ENCODE measurements at places on chromosomes 4 and X.

DNA sequence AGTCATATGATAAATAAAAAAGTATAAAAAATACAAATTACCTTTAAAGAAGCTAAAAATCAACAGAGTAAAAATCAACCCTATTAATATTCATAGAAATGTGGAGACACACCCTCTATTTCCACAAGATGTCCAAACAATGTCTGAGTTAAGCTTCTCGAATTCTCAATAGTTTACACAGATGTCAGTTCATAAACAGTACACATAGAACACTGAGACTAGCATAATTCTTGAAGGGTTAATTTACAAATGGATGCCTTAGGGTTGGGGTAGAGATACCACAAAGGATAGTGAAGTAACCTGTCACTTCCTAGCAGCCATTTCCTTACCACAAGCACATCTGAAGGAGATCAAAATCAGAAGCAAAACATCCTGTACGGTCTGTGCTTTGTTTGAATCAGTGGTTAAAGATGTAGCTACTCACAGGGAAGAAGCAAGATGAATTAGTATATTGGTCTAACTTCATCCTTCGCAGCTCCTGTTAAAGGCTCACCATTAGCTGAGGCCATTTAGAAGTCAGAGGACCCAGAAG, 2393.9 kb downstream of the ARAP2 start:
- DNase-seq: peak; percentile 15

GRCh38 chr4:1060121-1060520, 48.7 kb downstream of the FGFRL1 start:
- DNase-seq: no peak

GRCh38 chr4:57154926-57155325, 44.7 kb upstream of the IGFBP7 start:
- no peak for DNase-seq

DNA sequence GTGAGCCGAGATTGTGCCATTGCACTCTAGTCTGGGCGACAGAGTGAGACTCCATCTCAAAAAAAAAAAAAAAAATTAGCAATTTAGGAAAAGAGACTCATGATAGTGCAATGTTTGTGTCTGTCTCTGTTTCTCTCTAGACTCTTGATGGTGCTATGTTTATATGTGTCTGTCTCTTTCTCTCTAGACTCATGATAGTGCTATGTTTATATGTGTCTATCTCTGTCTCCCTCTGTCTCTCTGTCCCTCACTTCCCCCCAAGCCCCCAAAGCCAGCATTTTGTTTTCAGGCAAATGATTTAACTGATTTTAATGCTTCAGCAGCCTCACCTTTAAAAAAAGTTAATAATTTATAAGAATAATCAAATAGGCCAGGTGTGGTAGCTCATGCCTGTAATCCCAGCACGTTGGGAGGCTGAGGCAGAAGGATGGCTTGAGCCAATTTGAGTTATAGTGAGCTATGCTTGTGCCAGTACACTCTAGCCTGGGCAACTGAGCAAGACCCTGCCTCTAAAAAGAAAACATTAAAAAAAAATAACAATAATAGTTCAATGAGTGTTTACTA, 6.9 kb downstream of the MOB1B start:
- DNase-seq: no peak
